ENCODE measurements at places on chromosomes 2 and 18.

DNA sequence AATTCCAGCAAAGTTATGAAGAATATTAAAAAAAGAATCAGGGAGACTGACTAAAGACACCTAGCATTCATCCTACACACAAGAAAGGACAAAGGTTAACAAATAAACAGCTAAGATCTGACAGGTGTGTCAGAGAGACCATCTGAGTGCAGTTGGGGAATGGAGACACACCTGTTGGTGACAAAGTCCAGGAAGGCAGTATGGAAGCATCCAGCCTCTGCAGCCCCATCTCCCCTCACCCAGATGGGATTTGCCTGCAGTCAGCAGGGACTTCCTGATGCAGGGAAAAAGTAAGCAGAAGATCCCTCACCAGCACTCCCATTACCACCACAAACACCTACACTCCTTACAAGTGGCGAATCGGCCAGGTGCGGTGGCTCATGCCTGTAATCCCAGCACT, 37.9 kb downstream of the USP34 start:
- no peak for DNase-seq

DNA sequence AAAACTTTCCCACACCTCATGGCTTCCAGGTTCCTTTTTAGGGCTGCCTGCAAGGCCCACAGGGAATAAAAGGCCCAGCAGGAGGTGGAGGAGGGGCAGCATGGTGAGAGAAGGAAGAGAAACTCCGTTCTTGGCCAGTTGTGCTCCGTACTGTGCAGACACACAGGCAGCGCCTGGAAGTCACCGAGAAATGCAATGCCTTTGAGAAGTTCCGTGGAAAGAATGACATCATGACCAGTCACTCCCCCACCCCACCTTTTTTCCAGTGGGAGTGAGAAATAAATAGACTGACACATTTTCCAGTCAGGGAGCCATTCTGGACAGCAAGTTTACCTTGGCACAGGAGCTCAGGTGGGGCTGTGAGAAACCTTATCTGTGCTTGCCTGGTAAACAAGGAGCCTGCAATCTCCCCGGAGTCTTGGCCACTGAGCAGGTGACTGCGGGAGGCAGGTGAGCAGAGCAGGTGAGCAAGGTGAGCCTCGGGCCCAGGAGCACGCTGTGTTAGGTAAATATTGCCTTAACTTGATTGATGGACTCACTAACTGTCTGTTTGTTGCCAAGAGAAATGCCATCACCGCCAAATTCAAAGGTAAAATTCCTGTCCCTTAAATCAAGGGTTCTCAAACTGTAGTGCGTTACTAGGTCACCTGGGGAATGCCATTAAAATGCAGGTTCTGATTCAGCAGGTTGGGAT, 13.5 kb upstream of the LBH start:
- no peak for DNase-seq

DNA sequence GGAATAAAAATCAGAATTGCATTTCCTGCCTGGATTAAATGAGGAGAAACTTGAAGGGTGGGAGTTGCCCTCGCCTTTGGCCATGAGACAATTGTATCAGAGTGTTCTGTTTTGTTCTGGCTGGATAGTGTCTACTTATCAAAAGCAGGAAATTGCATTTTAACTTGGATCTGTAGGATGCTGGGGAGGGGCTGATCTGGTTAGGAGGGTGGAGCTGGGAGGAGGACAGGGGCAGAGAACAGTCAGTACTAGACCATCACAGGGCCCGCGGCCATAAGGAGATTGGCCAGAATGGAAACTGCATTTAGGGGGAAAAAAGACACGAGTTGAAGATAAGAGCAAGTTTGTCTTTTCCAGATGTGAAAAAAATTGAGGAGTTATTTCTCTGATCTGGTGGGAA, 199.1 kb upstream of the POU3F3 start:
- DNase-seq, result no peak

GRCh38 chr2:237673130-237674001, 46.0 kb downstream of the LRRFIP1 start:
- peak; percentile 84 for DNase-seq

GRCh38 chr2:174330945-174331594, 3.7 kb upstream of the SP9 start:
- no peak for DNase-seq

GRCh38 chr2:23498943-23499342, 114.0 kb downstream of the KLHL29 start:
- no peak for DNase-seq

DNA sequence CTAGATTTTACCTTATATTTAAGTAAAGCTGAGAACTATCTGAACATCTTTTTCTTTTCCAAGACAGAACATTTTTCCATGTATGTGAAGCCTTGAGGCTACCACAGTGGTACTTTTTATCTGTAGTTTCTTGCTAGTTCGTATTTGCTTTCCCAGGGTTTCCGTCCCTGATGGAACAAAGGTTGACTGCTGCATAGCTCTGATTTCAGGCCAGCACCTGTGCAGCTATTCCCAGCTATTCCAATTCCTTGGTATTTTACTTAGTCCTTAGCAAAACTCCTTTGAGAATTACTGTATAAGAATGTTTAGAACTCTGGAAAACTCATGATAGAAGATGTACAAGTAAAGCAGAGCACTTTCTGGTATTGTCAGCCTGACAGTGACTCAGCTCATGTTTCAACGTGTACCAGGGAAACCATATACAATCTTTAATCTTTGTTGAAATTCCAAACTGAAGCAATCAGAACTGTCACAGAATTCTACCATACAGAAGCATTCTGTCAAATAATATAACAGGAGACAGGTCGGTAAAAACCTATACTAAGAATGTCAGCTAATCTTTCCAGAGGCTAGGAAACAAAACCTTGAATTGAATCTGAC, 162.2 kb downstream of the PKP4 start:
- no peak for DNase-seq

DNA sequence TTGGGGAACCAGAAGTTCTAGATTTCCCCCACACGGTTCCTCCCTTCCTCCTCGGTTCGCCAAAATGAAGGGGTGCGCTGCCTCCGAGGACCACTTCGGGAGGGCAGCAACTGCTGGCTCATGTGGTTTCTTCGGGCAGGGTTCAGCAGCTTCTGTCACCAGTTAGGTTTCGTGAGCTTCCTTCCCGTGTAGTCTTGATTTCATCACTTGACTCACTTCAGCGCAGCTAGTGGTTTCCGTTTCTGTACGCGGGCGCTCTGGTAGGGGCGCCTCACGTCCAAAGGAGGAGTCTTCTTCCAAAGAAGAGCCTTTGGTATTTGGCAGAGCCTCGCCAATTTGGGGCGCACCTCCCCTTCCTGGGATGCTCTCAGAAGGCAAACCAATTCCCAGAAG, 485 bp upstream of the GALNT3 start:
- peak; percentile 18 for DNase-seq

GRCh38 chr2:158179660-158180059, 78.0 kb downstream of the UPP2 start:
- DNase-seq, result no peak

DNA sequence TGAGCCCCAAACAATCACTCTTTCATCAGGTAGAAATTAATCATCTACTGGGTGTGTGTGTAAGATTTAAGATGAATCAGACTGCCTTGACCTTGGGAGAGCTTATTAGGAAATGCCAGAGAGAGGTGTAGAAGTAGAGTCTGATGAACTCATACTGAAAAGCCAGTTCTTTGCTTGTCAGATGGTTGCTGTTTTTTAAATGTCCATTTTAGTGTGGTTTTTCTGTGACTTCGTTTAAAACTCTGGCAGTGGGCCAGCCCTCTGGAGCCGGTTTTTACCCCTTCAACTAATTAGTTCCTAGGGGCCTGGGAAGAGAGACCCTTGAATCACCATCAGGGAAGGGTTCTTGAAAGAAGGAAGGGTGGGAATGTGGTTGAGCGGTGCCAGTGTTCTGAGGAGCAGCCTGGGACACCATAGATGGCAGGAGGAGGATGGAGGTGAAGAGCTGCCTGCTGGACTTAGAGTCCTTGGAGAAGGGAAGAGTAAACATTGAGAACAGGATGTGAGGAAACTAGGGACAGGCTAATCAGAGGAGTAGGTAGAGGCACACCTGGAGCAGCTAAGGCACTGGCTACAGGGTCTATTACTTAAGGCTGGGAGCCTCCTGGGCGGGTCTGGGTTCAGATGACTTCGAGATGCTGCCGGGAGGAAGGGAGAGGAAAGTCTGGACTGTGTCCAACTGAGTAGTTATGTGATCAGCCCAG, 66.1 kb downstream of the LRRFIP1 start:
- DNase-seq, result no peak

GRCh38 chr2:20596193-20596972, 54.5 kb downstream of the HS1BP3 start:
- DNase-seq, result no peak

DNA sequence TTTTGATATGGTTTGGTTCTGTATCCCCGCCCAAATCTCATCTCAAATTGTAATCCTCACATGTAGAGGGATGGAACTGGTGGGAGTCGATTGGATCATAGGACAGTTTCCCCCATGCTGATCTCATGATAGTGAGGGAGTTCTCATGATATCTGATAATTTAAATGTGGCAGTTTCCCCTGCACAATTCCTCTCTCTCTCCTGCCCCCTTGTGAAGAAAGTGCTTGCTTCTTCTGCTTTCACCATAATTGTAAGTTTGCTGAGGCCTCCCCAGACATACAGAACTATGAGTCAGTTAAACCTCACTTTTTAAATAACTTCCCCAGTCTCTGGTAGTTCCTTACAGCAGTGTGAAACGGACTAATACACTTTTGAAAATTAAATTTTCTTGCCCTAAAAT, 12.3 kb upstream of the KCNJ3 start:
- DNase-seq, result no peak

DNA sequence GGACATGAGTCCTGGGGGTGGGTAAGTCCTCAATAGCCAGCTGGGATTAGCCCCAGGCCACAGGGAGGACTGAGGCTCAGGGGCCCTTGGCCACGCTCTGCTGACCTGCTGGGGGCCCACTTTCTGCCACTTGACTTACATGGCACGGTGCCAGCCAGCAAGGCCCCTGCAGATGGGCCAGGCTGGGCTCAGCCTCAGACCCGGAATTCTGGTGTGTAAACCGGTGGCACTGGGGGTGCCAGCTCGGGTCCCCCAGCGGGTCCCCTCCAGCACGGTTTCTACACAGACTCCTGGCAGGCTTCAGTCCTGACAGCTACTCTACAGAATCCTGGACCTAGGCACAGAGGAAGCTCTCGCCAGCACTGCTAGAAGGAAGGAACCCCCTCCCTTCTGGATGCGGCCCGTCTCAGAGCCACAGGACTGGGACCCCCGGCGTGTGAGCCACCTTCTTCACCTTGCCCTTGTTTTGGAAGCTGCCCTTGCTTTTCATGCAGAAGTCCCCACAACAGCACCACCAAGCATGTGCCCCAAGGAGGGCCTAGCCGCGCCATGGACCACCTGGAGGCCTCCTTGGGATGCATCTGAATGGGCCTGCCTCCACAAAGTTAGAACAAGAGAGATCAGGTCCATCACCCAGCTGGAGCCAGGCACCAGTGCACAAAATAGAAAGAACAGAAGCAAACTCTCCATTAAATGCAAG, 8.0 kb downstream of the HDAC4 start:
- DNase-seq, result no peak

DNA sequence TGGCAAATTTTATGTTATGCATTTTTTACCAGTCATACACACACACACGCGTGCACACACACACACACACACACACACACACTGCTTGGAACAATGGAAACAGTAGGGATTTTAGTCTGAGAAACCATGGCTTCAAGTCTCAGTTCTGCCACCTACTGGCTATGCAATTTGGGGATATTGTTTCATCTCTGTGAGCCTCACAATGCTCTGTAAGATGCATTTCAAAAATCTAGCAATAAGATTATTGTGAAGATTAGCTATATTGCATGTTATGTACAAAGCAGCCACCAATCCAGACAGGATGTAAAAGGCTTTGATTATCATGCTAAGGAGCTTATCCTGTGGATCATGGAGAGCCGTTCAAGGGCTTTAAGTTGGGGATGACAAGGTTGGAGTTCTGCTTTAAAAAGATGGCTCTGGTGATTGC, 401.4 kb downstream of the NBAS start:
- no peak for DNase-seq

DNA sequence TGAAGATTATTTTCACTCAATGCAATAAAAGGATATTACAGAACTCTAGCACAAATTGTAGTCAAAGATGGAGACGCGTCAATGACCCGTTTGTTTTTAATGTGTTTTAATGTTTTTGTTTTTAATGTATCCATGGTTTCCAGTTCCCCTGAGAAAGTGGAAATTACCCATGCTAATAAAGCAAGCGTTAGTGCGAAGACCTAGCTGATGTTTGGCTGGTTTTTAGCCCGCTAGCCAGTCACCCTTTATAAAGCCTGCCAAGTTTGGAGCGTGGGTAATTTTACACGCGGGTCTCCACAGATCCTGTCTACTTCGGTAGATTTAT, 430 bp upstream of the CHMP1B start:
- DNase-seq, result no peak

GRCh38 chr18:27839141-27839540, 337.8 kb downstream of the CDH2 start:
- no peak for DNase-seq

- no peak for DNase-seq
Observed at GRCh38 chr2:46232860-46233259, 64.3 kb upstream of the EPAS1 start.

GRCh38 chr2:215969131-215969841, 44.1 kb downstream of the MREG start:
- no peak for DNase-seq

GRCh38 chr2:100205174-100205573, 62.8 kb upstream of the AFF3 start:
- DNase-seq, result no peak

- no peak for DNase-seq
Observed at GRCh38 chr18:5451150-5451549, 92.6 kb downstream of the EPB41L3 start.

DNA sequence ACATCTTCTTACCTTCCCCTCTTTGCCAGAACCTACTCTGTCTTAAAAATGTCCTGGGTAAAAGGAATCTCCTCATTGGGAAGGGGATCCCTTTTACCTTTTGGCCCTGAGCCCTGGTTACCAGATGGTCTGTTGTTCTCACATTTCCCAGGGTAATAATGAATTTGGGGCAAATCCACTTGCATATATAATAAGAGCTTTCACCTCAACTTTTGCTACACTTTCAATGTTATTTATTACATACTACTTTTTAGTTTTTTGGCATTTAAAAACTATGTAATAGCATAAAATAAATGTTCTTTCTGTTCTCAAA, 15.0 kb downstream of the CERS6 start:
- DNase-seq, result no peak

- no peak for DNase-seq
Observed at GRCh38 chr2:191638079-191638801, 39.7 kb upstream of the NABP1 start.

DNA sequence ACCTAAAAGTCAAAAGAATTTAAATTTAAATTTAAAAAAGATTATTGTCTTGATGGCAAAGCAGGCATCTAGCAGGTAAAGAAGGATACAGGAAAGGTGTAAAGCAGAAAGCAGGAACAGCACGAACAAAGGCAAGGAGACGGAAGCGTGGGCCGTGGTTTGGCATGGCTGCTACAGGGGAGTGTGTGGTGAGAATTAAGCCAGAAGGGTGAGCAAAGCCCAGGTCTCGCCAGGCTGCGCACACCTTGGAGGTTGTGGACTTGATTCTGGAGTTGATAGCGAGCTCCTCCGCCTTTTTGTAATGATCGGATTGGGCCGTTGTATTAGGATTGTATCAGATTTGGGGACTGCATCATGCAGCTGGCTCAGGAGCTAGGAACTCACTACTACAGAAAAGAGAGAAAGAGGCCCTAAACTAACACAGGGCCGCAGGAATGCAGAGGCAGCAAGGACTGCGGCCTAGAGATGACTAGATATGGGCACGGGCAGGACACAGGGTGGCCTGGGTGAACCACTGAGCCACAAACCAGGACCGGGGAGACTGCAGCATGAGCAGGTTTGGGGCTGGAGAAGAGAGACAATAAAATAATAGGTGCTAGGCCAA, 71.4 kb upstream of the TMEM247 start:
- no peak for DNase-seq
